ENCODE measurements at places on chromosomes 7 and 10.

GRCh38 chr7:113912876-113913275 lies 5.9 kb downstream of the PPP1R3A start:
- no peak for DNase-seq

DNA sequence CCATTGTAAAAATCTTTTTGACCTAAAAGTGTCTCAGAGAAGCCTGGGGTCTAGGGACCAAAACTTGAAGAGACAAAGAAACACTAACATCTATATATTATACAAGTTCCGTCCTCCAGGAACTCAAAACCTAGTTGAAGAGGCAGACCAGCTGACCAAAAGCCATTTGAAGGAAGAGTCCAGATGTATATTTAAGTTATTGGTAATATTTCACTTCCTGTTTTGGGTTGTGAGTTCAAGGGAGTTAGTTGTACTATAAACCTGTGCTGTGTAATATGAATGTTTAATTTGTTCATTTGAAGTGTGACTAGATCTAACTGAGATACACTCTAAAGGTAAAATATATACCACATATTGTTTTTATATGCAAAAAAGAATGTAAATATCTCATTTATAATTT lies 45.0 kb downstream of the CDK1 start:
- no peak for DNase-seq

- DNase-seq = no peak
Measured at GRCh38 chr10:89869180-89869579, 167.8 kb downstream of the KIF20B start.

GRCh38 chr10:121708728-121709674 lies 110.8 kb upstream of the FGFR2 start:
- DNase-seq = no peak

DNA sequence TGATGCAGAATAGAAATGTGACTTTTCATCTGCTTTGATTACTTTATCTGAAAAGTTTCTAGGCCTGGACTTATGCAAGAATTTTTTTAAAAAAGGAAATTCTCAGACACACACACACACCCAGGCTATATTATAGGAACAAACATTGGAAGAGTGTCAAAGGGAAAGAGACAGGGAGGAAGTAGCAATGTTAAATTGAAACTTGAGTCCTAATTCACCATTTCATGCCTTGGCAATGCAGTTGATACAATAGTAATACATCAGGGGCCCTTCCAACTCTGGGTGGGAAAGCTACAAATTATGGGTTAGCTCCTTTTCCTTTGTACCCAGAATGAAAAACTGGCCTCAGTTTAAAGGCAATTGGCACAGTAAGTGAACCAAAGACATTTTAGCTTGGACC lies 258.0 kb upstream of the LYZL1 start:
- no peak for DNase-seq

DNA sequence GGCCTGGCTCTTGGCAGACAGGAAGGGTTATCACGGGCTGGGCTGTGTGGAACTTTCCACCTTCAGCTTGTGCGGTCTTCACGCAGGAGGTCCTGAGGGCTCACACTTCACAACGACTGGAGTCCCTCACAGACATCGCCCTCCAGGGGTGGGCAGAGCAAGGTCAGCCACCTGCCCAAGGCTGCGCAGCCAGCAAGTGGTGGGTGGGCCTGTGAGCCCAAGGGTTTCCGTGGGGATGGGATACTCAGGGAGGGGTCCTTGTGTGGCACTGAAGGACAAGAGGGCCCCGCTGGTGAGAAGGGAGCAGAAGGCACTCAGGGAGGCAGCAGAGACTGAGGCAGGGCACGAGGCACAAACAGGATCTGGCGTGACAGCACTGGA lies 22.0 kb downstream of the PDIA4 start:
- DNase-seq = no peak

- DNase-seq = no peak
Measured at GRCh38 chr10:49613882-49614241, at the start of gene CHAT. CHAT (plus strand) TSS chr10:49614037; CDS start chr10:49614190, 153 bp downstream.

DNA sequence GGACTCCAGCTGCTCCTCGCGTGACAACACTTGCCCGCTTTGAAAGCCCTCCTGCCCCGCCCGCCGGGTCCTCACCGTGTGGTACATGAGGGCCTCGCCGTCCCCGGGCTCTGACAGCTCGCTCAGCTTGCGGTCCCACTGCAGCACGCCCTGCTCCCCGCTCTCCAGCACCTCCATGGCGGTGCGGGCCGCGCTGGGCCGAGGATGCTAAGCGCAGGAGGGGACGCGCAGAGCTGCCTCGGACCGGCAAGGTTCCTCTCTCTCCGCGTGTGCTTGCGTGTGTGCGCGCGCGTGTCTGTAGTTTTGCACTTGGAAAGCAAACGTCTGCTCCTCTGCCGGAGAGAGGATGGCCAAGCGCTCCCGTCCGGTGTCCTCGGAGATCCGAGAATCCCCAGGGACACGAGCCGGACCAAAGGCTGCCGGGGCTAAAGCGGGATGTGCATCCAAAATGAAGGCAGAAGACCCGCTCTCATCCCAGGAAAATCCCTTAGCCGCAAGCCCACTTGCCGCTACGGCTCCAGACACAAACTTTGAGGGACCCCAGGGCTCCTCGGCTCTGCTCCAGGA lies at the start of gene CREB3L2:
TSS of gene CREB3L2 (minus strand) at position 558 of the 567 bp plus-strand sequence. CDS start at position 177, 381 bp downstream.
- peak; percentile 58 for DNase-seq

- no peak for DNase-seq
Measured at GRCh38 chr10:95287281-95287680, 3.5 kb downstream of the PDLIM1 start.

DNA sequence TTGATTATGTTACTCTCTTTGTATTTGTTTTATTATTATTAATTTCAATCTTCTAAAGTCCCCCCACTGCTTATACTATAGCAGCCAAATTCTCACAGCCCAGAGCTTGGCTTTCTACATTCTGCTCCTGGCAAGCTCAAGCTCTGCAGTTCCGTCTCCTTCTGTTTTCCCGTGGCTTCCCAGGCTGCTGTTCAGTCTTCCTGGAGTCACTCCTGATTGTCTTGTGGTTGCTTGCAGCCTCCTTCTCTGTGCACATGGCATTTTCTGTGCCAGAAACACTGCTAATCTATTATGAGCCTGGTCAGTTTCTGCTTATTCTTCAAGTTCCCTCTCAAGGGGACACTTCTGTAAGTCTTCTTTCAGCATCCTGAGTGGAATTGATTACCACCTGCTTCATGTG lies 533.7 kb upstream of the IGFBP3 start:
- DNase-seq = no peak

GRCh38 chr7:8226501-8226900 lies 35.5 kb downstream of the ICA1 start:
- DNase-seq = no peak

DNA sequence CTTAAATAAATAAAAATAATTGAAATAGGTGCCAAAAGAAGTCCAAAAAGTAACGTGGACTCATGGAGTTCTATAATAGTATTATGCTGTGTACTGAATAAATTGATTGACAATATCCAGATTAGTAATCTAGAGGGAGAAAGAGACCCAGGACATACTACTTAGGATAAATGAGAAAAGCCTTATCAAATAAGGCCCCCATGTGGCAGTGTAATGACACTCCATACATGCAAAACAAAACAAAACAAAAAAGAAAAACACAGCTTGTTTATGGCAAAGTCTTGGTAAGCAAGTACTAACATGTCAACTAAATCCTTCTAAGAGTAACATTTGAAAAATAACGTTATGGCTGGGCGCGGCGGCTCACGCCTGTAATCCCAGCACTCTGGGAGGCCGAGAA lies 3.6 kb upstream of the RUNDC3B start:
- DNase-seq = no peak

DNA sequence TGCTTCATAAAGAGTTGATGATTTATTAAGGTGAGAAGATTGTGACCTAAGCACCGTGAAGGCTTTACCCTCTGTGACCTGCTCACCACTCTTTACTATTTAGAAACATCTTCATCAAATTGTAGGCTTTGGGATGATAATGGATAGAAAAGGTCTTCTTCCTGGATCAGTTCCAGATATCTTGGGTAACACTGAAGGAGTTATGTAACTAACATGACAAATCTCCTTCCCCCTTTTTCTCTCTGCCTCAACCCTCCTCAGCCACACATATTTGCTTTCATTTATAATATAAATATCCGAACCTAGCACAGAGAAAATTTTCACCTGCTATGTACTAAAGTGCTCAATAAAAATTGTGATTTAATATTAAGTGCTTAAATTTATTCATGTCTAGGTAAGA lies 151.5 kb downstream of the FRMD4A start:
- no peak for DNase-seq

DNA sequence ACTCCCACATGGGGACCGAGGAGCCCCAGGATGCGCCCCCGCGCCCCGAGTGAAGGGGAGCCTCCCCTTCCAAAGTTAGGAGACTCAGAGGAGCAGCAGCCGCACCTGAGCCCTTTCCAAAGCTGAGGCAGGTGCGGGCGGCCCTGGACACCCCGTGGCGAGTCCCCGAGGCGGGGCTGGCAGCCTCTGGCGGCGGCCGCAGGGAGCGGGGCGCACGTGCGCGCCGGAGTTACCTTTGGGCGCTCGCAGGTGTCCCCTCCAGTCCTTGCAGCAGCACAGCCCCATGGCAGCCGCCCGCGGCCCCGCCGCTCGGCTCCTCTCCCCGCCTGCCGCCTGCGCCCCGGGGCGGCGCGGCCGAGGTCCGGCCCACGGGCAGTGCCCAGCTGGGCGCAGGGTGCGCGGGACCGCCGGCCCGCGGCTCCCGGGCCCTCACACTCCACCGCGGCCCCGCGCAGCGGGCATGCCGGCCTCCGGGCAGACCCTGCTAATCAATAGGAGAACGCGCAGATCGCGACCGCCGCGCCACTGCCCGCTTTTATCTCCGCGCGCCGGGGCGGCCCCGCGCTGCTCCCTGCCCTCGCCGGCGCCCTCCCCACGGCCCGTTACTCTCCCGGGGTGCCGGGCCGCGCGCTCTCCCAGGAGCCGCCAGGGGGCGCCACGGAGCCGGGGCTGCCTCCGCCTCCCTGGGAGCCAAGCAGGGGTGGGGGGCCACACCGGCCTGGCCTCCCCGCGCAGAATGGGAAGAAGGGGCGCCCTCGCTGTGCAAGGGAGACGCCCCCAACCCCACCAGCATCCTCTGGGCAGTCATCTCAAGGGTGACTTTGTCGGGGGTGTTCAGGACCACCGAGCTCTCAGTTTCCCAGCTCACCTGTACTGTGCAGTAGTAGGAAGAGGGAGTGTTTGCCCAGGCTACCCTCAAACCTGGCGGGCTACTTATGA lies 80.8 kb downstream of the ARHGAP22 start:
- no peak for DNase-seq

- DNase-seq = no peak
Measured at GRCh38 chr10:43576580-43576979, 2.2 kb upstream of the ZNF239 start.

- peak; percentile 58 for DNase-seq
Measured at GRCh38 chr7:116571037-116571436, 46.2 kb downstream of the CAV1 start.

DNA sequence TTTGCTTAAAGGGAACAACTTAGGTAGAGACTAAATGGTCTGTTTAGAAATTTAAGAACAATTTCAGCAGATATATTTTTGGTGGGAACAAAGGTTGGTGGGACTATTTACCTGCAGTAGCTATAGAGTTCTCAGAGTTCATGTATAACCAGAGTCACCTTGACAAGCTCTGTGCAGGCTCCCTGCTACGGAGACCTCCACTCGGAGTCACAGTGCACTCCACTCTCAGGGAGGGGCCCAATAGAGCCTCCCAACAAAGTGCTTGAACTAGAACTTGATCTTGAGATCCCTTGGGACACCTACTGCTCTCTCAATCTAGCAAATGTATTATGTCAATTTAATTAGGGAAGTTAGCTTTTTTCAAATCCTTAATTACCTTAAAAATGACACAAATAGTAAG lies 2.3 kb downstream of the MYPN start:
- no peak for DNase-seq

DNA sequence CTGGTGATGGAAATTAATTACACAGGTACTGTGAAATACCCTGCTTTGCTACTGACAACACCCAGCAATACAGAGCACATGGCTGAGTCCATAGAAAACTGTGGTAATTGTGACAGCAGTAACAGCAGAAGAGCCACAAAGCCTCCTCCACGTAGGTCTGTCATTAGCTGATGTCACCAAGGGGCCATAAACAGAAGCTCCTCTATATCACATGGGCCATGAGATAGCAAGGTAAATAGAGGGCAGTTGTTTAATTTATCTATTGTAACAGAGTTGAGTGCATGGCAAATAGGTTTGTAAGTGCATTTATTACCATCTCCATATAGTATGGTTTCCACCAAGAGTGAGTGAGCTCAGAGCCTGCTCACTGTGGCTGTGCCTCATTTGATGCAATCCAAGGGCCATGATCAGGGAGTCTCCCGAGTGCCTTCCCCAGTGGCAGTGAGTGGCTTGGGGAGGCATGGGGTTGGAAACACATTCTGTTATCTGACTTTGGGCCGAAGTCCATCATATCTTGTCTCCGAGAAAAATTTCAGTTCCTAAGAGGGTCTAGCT lies 281.2 kb downstream of the SKAP2 start:
- DNase-seq = no peak

- peak; percentile 9 for DNase-seq
Measured at GRCh38 chr10:88731296-88731695, 25.2 kb downstream of the LIPK start.

All from MCF 10A (cell line).